SJSA1 (cell line): ENCODE measurements at places on chromosomes 13 and 19.
A peak's percentile ranks its signal among the peaks of the same experiment; 100 is the strongest.

GRCh38 chr19:38675611-38676010 lies 28.2 kb downstream of the ACTN4 start:
- H3K4me3 ChIP-seq, result no peak overlapping the region
- H3K36me3 ChIP-seq, result peaks cover 59% of the 10 kb centered on the region
- H3K27ac ChIP-seq, result peak overlapping the region; percentile 21
- no peak for DNase-seq

GRCh38 chr13:41268764-41269163 lies 5.4 kb upstream of the MTRF1 start:
- no peak overlapping the region for H3K4me3 ChIP-seq
- H3K27ac ChIP-seq, result no peak overlapping the region
- DNase-seq, result peak; percentile 24
- no peaks in the 10 kb centered on the region for H3K4me1 ChIP-seq

DNA sequence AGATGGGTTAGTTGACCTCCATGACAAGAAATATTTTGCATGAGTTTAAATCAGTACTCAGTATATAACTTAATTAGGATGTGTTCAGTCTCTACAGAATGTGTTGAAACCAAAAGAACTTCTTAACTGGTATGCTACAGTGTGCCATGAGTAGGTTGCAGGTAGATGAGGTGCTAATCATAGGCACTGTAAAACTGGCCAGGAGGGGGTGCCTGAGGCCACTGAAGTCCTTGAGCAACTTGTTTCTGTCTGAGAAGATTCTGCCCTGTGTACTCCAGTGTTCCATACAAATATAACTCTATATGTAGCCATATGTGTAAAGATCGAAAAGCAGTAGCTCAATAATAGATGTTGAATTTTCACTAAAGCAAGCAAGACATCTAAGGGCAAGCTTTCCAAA lies 549.2 kb upstream of the KLF12 start:
- DNase-seq, result no peak
- H3K4me3 ChIP-seq, result no peak overlapping the region
- H3K36me3 ChIP-seq, result no peaks in the 10 kb centered on the region
- no peaks in the 10 kb centered on the region for H3K27me3 ChIP-seq
- no peak overlapping the region for H3K27ac ChIP-seq

DNA sequence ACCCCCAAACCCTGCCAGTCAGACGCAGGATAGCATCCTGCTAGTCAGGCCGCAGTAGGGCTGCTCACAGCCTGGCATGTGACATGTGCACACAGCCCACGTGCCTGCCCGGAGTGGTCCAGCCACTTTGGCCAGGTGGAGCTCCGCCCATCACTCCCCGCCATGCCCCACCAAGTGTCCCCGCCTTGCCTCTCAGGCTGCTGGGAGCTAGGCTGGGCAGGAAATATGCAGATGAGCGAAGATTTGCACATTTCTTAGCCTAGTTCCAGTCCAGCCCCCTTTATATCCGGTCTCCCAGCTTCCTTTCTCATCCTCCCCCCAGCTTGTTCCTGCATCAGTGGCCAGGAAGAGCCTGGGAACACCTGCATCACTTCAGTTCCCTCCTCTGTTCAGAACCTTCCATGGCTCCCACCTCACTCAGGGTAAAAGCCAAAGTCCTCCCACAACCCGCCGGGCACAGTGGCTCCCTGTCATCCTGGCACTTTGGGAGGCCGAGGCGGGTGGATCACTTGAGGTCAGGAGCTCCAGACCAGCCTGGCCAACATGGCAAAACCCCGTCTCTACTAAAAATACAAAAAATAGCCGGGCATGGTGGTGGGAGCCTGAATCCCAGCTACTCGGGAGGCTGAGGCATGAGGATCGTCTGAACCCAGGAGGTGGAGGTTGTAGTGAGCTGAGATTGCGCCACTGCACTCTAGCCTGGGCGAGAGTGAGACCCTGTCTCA lies 2.3 kb upstream of the DOCK6 start:
- H3K36me3 ChIP-seq, result no peaks in the 10 kb centered on the region
- H3K27ac ChIP-seq, result no peak overlapping the region
- no peaks in the 10 kb centered on the region for H3K27me3 ChIP-seq
- H3K4me1 ChIP-seq, result peaks cover 11% of the 10 kb centered on the region
- DNase-seq, result no peak
- no peak overlapping the region for H3K4me3 ChIP-seq

DNA sequence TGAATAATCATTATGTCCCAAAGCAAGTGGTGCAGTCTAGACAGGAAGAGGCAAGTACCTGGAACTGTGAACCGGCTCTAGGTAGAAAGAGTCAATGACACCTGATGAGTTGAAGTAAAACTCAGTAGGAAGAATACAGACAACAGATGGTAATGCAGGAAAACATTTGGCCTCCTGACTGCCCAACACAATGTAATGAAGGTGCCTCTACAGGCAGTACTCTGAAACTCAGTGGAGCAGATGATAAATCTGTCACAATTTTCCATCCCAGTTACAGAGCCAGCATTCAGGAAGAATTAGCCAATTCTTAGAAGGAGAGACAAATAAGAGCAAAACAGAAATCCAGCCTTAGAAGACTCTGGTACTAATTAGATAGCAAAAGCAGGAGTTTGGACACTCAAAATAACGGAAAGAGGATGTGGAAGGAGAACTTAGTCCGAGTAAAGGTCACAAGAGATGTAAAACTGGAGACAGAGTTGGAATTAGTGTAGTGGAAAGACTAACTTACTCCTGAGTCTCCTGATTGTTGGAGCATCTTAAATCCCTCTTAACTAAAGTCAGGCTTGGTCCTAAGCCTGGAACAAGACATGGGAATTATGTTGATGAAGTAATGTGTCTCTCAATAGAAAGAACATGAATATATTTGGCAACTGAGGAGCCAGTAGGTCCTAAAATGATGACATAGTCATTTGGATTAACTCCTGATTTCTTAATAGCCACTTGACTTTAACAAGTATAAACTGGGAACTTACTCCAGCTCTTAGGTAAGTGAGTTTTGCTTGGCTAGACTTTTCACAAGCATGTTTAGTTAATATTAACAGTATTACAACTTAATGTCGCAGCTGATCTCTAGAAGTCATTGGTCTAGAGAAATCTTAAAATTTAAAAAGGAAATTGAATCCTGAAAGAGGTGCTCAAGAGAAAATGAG lies 457.3 kb upstream of the MIR17HG start:
- no peaks in the 10 kb centered on the region for H3K4me1 ChIP-seq
- H3K27me3 ChIP-seq, result no peaks in the 10 kb centered on the region
- H3K27ac ChIP-seq, result no peak overlapping the region
- H3K4me3 ChIP-seq, result no peak overlapping the region
- H3K36me3 ChIP-seq, result no peaks in the 10 kb centered on the region
- no peak for DNase-seq

GRCh38 chr19:53131085-53131590 lies 1.6 kb downstream of the ZNF415 start:
- no peak overlapping the region for H3K27ac ChIP-seq
- H3K4me1 ChIP-seq, result peaks cover 9% of the 10 kb centered on the region
- H3K4me3 ChIP-seq, result no peak overlapping the region
- H3K27me3 ChIP-seq, result no peaks in the 10 kb centered on the region
- no peak for DNase-seq

DNA sequence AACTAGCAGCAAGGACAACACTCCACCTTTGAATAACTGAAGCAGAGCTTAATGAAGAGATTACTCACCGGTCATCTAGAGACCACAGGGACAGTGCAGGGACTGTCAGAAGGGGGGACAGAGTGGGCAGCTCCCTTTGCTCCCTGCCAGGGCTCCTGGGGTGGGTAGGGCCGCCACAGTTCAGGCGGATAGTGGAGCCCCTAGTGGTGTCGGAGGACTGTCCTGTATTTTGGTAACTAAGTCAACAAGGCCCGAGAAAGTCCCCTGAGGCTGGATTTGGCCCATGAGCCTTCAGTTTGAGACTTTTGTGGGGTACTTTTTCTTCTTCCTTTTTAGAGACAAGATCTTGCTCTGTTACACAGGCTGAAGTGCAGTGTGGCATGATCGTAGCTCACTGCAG lies 44.6 kb downstream of the GJA3 start:
- no peak overlapping the region for H3K4me3 ChIP-seq
- no peak overlapping the region for H3K27ac ChIP-seq
- H3K36me3 ChIP-seq, result no peaks in the 10 kb centered on the region
- peaks cover 4% of the 10 kb centered on the region for H3K4me1 ChIP-seq

GRCh38 chr19:6226012-6226411 lies 53.8 kb downstream of the MLLT1 start:
- no peaks in the 10 kb centered on the region for H3K27me3 ChIP-seq
- H3K4me1 ChIP-seq, result peaks cover 26% of the 10 kb centered on the region
- H3K36me3 ChIP-seq, result peaks cover 77% of the 10 kb centered on the region
- DNase-seq, result no peak

GRCh38 chr13:110421696-110422385 lies 114.8 kb downstream of the COL4A2 start:
- peak overlapping the region; percentile 70 for H3K27ac ChIP-seq
- peaks cover 74% of the 10 kb centered on the region for H3K4me1 ChIP-seq
- no peak overlapping the region for H3K4me3 ChIP-seq
- DNase-seq, result peak; percentile 100

DNA sequence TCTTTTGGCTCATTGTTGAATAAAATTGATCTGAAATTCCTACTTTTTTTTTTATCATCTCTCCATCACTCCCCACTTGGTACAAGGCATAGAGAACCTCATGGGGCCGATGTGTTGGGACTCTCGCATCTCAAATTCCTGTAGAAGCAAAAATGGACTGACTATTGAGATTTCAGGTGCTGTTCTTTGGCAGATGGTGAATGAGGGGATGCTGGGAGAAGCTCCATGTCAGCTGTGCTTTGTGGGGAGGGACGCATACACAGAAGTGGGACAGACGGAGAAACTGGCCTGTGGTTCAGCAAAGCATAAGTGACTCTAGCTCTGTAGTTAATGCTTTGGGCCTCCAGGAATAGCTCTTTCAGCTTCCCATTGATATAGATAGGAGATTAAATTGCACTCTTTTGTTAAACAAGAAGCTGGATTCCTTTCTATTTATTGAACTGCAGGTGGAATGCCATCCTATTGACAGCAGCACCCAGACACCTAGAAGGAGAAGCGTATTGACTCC lies 194.5 kb upstream of the RNF113B start:
- DNase-seq, result no peak
- H3K36me3 ChIP-seq, result peaks cover 3% of the 10 kb centered on the region; the same call in 1 of the 2 replicates
- no peaks in the 10 kb centered on the region for H3K27me3 ChIP-seq
- H3K27ac ChIP-seq, result peak overlapping the region; percentile 39
- H3K4me3 ChIP-seq, result no peak overlapping the region
- H3K4me1 ChIP-seq, result peaks cover 29% of the 10 kb centered on the region

DNA sequence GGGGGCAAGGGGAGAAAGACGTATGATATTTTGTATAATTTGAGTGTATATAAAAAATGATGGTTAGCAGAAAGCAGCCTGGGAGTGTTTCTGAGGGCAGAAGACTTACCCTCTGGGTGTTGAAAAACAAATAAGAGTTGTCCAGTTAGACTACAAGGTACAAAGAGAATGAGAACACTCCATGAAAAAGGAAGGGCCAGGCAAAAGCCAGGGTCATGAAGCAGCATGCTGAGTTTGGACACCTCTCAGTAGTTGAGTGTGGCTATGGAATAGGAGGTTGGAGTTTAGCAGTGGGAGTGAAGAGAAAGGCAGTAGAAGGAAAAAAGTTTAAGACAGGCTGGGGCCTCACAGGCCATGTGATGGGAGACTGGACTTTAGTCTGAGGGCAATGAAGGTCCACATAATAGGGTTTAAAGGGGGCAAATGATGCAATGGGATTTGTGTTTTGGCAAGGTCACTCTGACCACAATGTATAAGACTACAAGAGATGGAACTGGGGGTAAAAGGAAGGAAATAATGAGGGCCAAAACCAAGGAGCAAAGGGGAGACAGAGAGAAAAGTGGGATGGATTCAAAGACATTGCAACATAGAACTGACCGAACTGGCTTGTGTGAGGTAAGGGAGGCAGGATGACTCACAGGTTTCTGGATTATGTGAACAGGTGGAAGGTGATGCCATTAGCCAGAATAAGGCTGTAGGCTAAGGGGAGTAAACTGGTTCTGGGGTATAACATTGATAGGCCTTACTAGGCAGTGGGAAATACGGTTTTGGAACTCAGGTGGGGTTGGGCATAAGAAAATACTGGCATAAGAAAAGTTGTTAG lies 76.6 kb downstream of the SERP2 start:
- H3K27ac ChIP-seq, result no peak overlapping the region
- DNase-seq, result no peak
- H3K4me1 ChIP-seq, result no peaks in the 10 kb centered on the region
- H3K4me3 ChIP-seq, result no peak overlapping the region
- no peaks in the 10 kb centered on the region for H3K36me3 ChIP-seq

DNA sequence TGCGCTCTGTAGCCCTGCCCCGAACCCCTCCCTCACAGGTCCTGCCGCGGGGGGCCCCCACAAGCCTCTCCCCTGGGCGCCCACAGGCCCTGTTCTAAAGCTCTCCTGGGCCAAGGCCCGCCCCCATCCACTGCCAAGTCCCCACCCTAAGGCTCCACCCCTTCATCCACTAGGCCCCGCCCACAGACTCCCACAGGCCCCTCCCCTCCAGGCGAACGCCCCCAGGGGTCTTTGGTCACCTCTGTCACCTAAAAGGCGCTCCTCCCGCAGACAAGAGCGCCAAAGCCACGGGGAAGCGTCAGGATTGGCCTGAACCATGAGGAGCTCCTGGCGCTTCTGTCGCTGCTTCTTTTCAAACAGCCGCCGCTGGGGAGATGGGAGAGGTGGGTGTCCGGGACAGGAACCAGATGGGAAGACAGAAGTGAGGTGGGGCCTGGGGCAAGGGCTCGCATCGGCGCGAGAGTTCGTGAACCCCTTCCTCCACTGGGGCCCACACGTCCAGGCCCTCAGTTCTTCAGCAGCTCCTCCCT lies 2.3 kb downstream of the TULP2 start:
- H3K36me3 ChIP-seq, result no peaks in the 10 kb centered on the region; the same call in 1 of the 2 replicates
- no peak for DNase-seq
- H3K27ac ChIP-seq, result no peak overlapping the region
- no peaks in the 10 kb centered on the region for H3K27me3 ChIP-seq
- H3K4me3 ChIP-seq, result no peak overlapping the region

DNA sequence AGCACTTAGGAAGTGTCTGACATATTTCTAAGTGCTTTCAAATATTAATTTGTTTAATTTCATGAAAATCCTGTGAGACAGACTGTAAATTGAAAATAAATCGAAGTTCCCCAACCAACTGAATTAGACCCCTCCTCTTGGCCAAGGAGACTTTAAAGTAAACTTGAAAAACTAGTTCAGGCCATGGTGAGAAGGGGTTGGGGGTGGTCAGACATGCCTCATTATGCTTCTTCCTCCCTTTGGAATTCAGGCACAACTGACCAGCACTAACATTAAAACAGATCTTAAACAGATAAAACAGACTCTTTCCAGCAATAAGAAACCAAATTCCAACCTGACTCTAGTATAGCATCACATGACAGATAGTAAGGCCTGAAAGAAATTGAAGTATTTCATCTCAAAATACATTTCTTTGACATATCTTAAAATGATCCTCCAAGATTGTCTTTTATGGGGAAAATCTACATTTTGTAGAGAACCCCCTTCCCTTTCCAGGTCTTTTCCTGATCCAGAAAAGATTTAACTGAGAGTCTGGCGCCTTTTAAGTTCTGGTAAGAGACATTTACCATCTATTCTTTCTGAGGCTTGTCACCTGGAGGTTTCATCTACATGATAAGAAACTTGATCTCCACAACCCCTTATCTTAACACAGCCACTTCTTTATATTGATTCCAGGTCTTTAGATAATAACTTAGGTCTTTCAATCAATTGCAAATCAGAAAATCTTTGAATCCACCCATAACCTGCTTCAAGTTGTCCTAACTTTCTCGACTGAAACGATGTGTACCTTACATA lies 336.5 kb downstream of the PCDH20 start:
- no peaks in the 10 kb centered on the region for H3K36me3 ChIP-seq
- peaks cover 4% of the 10 kb centered on the region for H3K4me1 ChIP-seq
- H3K4me3 ChIP-seq, result no peak overlapping the region
- no peaks in the 10 kb centered on the region for H3K27me3 ChIP-seq
- no peak overlapping the region for H3K27ac ChIP-seq
- DNase-seq, result no peak
